Activated CD8-positive, alpha-beta T cell treated with anti-CD3 and anti-CD28 coated beads, Interleukin-2, amount 10 ng/mL, durations not matched to agents 7 days and 5 days (primary cell): ENCODE measurements at places on chromosomes 16 and 17. TPM values are rescaled to one million over a fixed set of nuclear protein-coding genes. Genes with fewer than 3 reads are reported as not detected.

- H3K4me3 ChIP-seq = no peak overlapping the region
- H3K27ac ChIP-seq = no peak overlapping the region
- H3K4me1 ChIP-seq = no peaks in the 10 kb centered on the region
- no peak for DNase-seq
- H3K27me3 ChIP-seq = no peaks in the 10 kb centered on the region
These were observed 32.1 kb upstream of the SREBF1 start for GRCh38 chr17:17868641-17869522.

The CACNA1H gene
- total RNA-seq = 0.57 TPM

The FBXW10 gene
- not detected for total RNA-seq

- H3K27me3 ChIP-seq = peaks cover 9% of the 10 kb centered on the region
- no peak overlapping the region for H3K27ac ChIP-seq
- no peaks in the 10 kb centered on the region for H3K36me3 ChIP-seq
These were observed 14.4 kb upstream of the BAHCC1 start for GRCh38 chr17:81380666-81381518.

- H3K4me3 ChIP-seq = no peak overlapping the region
- no peak for DNase-seq
- no peaks in the 10 kb centered on the region for H3K4me1 ChIP-seq
- no peak overlapping the region for H3K27ac ChIP-seq
- H3K27me3 ChIP-seq = no peaks in the 10 kb centered on the region
These were observed 146.6 kb downstream of the SHISA6 start for GRCh38 chr17:11387610-11388009.

DNA sequence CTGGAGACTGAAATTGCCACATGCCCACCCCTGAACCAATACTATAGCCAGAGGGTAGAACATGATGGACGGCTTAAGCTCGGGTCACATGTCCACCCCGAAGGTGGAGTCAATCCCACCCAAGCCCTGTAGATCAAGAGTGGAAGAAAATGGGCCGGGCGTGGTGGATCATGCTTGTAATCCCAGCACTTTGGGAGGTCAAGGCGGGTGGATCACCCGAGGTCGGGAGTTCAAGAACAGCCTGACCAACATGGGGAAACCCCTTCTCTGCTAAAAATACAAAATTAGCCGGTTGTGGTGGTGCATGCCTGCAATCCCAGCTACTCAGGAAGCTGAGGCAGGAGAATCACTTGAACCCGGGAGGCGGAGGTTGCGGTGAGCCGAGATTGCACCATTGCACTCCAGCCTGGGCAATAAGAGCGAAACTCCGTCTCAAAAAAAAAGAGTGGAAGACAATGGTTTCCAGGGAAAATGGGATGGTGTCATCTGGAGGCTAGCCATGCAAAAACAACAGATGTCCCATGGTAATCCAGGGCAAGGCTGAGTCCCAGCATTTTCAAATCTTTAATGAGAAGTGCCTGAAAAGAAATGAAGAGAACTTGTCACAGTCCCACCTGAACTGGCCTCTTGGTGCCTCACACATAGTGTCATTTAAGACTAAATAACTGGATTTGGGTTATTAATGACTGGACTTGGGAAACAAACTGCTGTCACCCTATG, 30.1 kb downstream of the CD300LF start:
- H3K36me3 ChIP-seq = no peaks in the 10 kb centered on the region
- peaks cover 13% of the 10 kb centered on the region for H3K4me1 ChIP-seq
- peaks cover 39% of the 10 kb centered on the region for H3K27me3 ChIP-seq
- no peak overlapping the region for H3K4me3 ChIP-seq
- DNase-seq = no peak
- H3K27ac ChIP-seq = no peak overlapping the region

- H3K27me3 ChIP-seq = no peaks in the 10 kb centered on the region
- H3K4me1 ChIP-seq = peaks cover 32% of the 10 kb centered on the region
- H3K4me3 ChIP-seq = no peak overlapping the region
- no peak overlapping the region for H3K27ac ChIP-seq
- no peak for DNase-seq
These were observed 10.0 kb downstream of the MAP2K6 start for GRCh38 chr17:69424287-69425041.

The CLUH gene
- total RNA-seq = 64.9 TPM

The CBFA2T3 gene
- not detected for total RNA-seq

The CDIP1 gene
- 48.7 TPM for total RNA-seq

The KRT36 gene
- total RNA-seq = not detected

GRCh38 chr17:21530311-21530710, 154.2 kb downstream of the KCNJ12 start:
- H3K4me3 ChIP-seq = no peak overlapping the region
- no peak overlapping the region for H3K27ac ChIP-seq
- no peaks in the 10 kb centered on the region for H3K27me3 ChIP-seq
- H3K4me1 ChIP-seq = peaks cover 18% of the 10 kb centered on the region

The SRSF2 gene
- 420 TPM for total RNA-seq

- no peaks in the 10 kb centered on the region for H3K27me3 ChIP-seq
- peak within 1 kb of the TSS; percentile 99 for H3K27ac ChIP-seq
- peaks cover 40% of the 10 kb centered on the region for H3K4me1 ChIP-seq
- peaks cover 22% of the 10 kb centered on the region for H3K36me3 ChIP-seq
These were observed at the start of gene MRPS23 for GRCh38 chr17:57849874-57850754. MRPS23 (minus strand) TSS chr17:57850044; CDS start chr17:57850010, 34 bp downstream.

DNA sequence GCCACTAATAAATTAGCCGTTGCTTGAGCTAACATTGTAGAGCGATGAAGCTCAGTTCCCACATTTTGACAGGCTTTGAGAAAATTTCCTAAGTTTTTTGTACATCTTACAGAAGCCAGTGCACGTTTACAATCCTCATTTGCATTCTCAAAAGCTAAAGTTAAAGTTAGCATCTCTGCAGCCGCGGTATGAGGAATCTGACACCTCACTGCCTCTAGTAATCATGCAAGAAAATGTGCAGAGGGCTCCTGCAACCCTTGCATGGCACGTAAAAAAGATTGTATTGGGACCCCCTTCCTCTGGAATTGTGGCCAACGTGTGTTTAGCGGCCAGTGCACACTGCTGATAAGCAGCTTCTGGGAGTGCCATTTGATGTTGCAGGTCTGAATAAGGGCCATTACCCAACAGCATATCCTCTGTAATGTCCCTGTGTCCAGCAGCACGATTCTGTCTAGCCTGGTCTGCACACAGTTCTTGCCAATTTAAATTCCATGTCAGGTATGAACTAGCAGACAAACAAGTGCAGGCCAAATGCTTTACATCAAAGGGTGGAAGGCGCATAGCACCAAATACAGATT, 12.4 kb upstream of the ZNF689 start:
- no peak for DNase-seq
- H3K27ac ChIP-seq = no peak overlapping the region
- H3K27me3 ChIP-seq = peaks cover 22% of the 10 kb centered on the region
- H3K36me3 ChIP-seq = no peaks in the 10 kb centered on the region
- no peak overlapping the region for H3K4me3 ChIP-seq

- no peak for DNase-seq
- H3K27ac ChIP-seq = no peak overlapping the region
- H3K4me3 ChIP-seq = no peak overlapping the region
- H3K4me1 ChIP-seq = peaks cover 24% of the 10 kb centered on the region
These were observed 1.7 kb upstream of the COL1A1 start for GRCh38 chr17:50203086-50203485.

The GLIS2 gene
- 0.16 TPM for total RNA-seq

- peak; percentile 30 for DNase-seq
- H3K4me3 ChIP-seq = no peak overlapping the region
- peaks cover 47% of the 10 kb centered on the region for H3K36me3 ChIP-seq
- no peak overlapping the region for H3K27ac ChIP-seq
- peaks cover 34% of the 10 kb centered on the region for H3K4me1 ChIP-seq
These were observed 2.0 kb upstream of the SPAG7 start for GRCh38 chr17:4969551-4970173.

DNA sequence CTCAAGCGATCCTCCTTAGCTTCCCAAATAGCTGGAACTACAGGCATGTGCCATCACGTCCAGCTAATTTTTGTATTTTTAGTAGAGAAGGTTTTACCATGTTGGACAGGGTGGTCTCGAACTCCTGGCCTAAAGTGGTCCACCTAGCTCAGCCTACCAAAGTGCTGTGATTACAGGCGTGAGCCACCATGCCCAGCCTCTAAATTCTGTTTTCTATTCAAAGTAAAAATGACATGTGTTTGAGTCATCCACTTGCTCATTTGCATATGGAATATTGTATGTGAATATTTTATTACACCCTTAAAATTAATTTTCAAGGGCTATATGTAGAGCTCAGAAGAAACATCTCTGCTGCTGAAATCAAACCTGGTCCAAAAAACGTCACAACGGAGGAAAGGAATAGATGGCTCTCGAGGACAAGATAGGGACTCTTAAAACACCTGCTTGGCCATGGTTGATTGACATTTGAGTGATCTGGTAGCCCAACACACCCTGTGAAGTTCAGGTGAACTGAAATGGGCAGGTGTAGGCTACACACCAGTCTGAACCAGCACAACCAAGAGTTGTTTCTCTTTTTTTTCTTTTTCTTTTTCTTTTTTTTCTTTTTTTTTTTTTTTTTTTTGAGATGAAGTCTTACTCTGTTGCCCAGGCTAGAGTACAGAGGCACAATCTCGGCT, 51.1 kb downstream of the SF3B3 start:
- H3K27ac ChIP-seq = no peak overlapping the region
- peaks cover 55% of the 10 kb centered on the region for H3K36me3 ChIP-seq
- H3K4me1 ChIP-seq = peaks cover 26% of the 10 kb centered on the region
- H3K27me3 ChIP-seq = no peaks in the 10 kb centered on the region
- DNase-seq = no peak
- H3K4me3 ChIP-seq = no peak overlapping the region

- H3K27ac ChIP-seq = no peak overlapping the region
- H3K27me3 ChIP-seq = peaks cover 2% of the 10 kb centered on the region
- peak; percentile 53 for DNase-seq
- H3K4me3 ChIP-seq = no peak overlapping the region
These were observed 431.3 kb downstream of the MAF start for GRCh38 chr16:79169239-79169638.

DNA sequence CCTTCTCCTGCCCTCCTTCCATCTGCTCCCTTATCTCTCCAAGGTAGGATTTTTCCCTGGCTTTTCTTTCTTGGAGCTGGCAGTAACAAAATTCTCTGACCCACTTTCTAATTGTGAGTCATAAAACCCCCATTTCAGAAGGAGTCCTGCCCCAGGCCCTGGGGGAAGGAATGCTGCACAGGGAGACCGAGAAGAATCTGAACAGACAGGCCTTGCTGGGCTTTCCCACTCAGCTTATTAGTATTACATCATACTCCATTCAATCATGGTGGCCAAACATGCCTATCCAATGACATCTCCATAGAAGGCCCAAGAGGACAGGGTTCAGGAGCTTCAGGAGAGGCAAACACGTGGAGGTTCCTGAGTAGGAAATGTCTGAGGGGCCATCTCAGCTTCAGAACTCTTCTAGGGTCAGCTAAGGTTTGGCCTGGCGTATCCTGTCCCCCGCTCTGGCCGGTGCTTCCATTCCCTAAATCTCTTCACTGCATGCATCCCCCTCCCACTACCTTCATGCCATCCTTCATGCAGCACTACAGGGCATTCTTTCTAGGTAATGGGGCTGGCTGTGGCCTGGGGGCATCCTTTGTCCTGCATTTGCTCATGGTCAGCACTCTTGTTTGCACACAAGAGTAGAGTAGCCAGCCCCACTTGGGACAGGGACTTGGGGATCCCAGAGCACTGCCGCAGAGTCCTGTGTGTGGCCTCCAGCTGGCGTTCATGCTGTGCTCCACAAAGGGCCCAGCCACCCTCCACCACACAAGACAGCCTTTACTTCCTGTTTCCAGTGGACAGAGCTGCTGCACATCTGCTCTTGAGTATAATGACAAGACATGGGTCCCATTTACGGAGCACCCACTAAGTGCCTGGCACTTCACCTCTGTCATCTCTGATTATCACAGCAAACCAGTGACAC, 8.2 kb downstream of the SLC6A2 start:
- H3K4me3 ChIP-seq = no peak overlapping the region
- no peaks in the 10 kb centered on the region for H3K27me3 ChIP-seq
- no peak for DNase-seq
- H3K4me1 ChIP-seq = no peaks in the 10 kb centered on the region
- no peak overlapping the region for H3K27ac ChIP-seq

GRCh38 chr16:77993111-77993985, 29.0 kb upstream of the CLEC3A start:
- H3K27ac ChIP-seq = no peak overlapping the region
- no peaks in the 10 kb centered on the region for H3K27me3 ChIP-seq
- no peaks in the 10 kb centered on the region for H3K4me1 ChIP-seq
- DNase-seq = no peak
- H3K36me3 ChIP-seq = no peaks in the 10 kb centered on the region
- H3K4me3 ChIP-seq = no peak overlapping the region

DNA sequence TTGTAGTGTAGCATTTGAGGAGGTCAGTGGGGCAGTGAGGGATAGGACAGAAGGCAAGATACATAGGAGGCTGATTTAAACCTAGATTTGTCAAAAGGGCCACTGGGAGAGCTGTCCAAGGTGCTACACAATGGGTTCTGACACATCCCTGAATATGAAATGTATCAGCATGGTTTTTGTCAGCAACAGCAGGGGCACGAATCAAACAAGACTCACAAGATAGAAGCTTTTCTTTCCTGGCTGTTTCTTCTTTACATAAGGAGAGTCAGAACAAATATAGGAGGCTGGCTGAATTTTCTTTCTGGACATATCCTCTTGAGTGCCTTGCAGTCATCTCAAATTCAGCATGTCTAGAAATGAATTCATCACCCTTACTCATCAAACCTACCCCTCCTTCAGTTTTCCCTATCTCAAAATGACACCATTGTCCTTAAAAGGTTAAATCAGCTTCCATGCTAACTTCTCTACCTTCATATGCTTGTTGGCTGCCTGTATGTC, 130.5 kb downstream of the NPIPB5 start:
- peak; percentile 34 for DNase-seq
- no peaks in the 10 kb centered on the region for H3K36me3 ChIP-seq
- H3K4me3 ChIP-seq = no peak overlapping the region
- no peak overlapping the region for H3K27ac ChIP-seq
- no peaks in the 10 kb centered on the region for H3K4me1 ChIP-seq
- H3K27me3 ChIP-seq = no peaks in the 10 kb centered on the region
